ENCODE measurements at places on chromosomes 4 and X. TPM values are rescaled to one million over a fixed set of nuclear protein-coding genes. Genes with fewer than 3 reads are reported as not detected.

The MAGEA2 gene
- total RNA-seq, result not detected

The KLB gene
- total RNA-seq, result 0.15 TPM

The CCDC158 gene
- total RNA-seq, result 0.20 TPM

The FREM3 gene
- 0.04 TPM for total RNA-seq

The TMEM271 gene
- not detected for total RNA-seq

The MAGEB4 gene
- total RNA-seq, result not detected

The TMEM156 gene
- total RNA-seq, result 0.13 TPM

- no peak overlapping the region for H3K4me3 ChIP-seq
- no peaks in the 10 kb centered on the region for H3K27me3 ChIP-seq
- no peak overlapping the region for H3K27ac ChIP-seq
- H3K36me3 ChIP-seq, result no peaks in the 10 kb centered on the region
- DNase-seq, result no peak
Observed at GRCh38 chrX:113741744-113742143, 842.1 kb upstream of the HTR2C start.

DNA sequence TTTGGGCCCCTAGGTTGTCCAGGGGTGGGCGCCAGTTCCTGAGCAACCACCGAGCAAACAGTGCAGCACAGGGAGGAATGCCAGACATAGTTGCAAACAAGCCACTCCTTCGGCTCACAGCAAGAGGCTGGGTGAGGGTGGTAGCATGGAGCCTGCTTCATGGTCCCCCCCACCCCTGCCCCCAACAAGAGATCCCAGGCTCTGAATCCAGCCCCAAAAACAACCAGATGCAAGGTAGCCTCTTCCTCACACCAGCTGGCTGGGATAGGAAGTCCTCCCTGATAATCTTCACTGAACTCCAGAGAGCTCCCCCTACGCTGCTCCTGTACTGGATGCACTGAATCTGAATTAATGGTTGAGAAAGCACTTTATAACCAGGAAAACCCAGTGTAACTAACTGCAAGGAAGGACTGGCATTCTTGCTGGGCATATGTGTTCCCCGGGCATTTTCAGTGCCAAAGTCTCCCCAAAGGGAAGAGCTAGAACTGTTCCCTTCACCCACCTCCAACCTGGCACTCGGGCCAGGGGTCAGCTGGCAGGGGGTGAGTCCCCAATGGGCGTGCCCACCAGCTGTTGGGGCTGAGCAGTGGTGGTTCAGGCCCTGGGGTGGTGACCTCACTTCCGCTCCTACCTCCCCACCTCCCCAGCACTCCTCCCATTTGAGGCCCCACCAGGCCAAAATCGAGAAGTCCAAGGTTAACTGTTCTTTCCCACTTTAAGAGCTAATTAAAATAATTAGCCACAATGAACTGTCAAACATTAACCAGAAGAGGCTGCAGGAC is 1.5 kb downstream of the ELF4 start:
- peaks cover 8% of the 10 kb centered on the region for H3K4me1 ChIP-seq
- no peaks in the 10 kb centered on the region for H3K27me3 ChIP-seq
- no peak for DNase-seq
- H3K27ac ChIP-seq, result peak overlapping the region; percentile 70

GRCh38 chr4:156499684-156500083 is 471.9 kb downstream of the PDGFC start:
- no peaks in the 10 kb centered on the region for H3K36me3 ChIP-seq
- no peak for DNase-seq
- H3K27ac ChIP-seq, result no peak overlapping the region
- H3K27me3 ChIP-seq, result no peaks in the 10 kb centered on the region

GRCh38 chrX:57367649-57368048 is 81.1 kb downstream of the FAAH2 start:
- no peaks in the 10 kb centered on the region for H3K36me3 ChIP-seq
- H3K4me1 ChIP-seq, result no peaks in the 10 kb centered on the region
- no peak for DNase-seq

DNA sequence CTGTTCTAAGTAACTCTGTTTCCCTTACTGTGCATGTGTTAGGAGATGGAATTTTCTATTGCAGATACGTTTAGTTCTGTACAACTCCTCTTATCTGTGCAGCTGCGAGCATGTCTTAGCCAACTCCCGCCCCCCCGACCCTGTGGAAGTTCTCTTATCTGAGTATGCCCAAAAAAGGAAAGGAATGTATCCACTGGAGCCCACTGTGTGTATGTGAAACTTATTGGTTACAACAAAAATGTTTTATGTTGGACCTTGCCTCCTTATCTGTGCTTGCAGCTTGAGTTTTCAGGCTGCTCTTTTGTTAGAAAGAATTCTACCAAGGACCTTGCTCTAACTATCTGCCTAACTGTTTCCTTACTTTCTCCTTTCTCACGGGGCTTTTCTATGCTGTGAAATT is 24.2 kb upstream of the DCAF8L2 start:
- DNase-seq, result peak; percentile 4
- no peaks in the 10 kb centered on the region for H3K27me3 ChIP-seq
- H3K36me3 ChIP-seq, result no peaks in the 10 kb centered on the region
- no peak overlapping the region for H3K4me3 ChIP-seq
- H3K4me1 ChIP-seq, result no peaks in the 10 kb centered on the region

DNA sequence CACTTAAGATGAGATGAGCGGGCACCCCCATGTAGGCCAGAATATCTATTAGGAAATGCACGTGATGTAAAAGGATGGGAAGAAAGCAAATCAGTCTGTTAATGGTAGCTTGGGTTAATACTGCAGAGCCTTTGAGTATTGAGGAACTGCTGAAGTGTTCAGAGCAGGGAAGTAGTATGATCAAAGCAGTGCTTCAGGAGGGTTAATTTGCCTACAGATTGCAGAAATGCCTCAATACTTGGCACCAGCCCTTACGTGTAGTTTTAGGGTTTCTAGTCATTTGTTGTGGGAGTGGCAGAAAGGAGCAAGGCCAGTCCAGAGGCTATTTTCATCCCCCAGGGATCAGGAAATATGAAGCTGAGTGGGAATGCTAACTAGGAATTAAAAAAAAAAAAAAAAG is 19.7 kb downstream of the ZFX start:
- H3K27ac ChIP-seq, result no peak overlapping the region
- no peak overlapping the region for H3K4me3 ChIP-seq
- H3K27me3 ChIP-seq, result no peaks in the 10 kb centered on the region
- peaks cover 82% of the 10 kb centered on the region for H3K4me1 ChIP-seq
- no peak for DNase-seq

- H3K27ac ChIP-seq, result no peak overlapping the region
- no peaks in the 10 kb centered on the region for H3K4me1 ChIP-seq
- H3K27me3 ChIP-seq, result no peaks in the 10 kb centered on the region
- DNase-seq, result no peak
- no peak overlapping the region for H3K4me3 ChIP-seq
Observed at GRCh38 chrX:133417364-133417763, 2.1 kb upstream of the GPC4 start.

GRCh38 chr4:159358226-159358625 is 255.3 kb downstream of the RAPGEF2 start:
- H3K4me1 ChIP-seq, result peaks cover 36% of the 10 kb centered on the region
- DNase-seq, result no peak
- no peaks in the 10 kb centered on the region for H3K27me3 ChIP-seq
- H3K4me3 ChIP-seq, result no peak overlapping the region
- peaks cover 99% of the 10 kb centered on the region for H3K36me3 ChIP-seq
- H3K27ac ChIP-seq, result no peak overlapping the region

GRCh38 chrX:72094894-72095293 is 36.8 kb downstream of the RTL5 start:
- no peaks in the 10 kb centered on the region for H3K27me3 ChIP-seq
- no peaks in the 10 kb centered on the region for H3K36me3 ChIP-seq
- peak; percentile 40 for DNase-seq

- H3K4me3 ChIP-seq, result no peak overlapping the region
- no peaks in the 10 kb centered on the region for H3K27me3 ChIP-seq
- H3K36me3 ChIP-seq, result peaks cover 30% of the 10 kb centered on the region
- peaks cover 14% of the 10 kb centered on the region for H3K4me1 ChIP-seq
Observed at GRCh38 chrX:53656845-53657244, 29.7 kb downstream of the HUWE1 start.

GRCh38 chrX:115018944-115019343 is 1.5 kb upstream of the IL13RA2 start:
- H3K36me3 ChIP-seq, result no peaks in the 10 kb centered on the region
- H3K27me3 ChIP-seq, result no peaks in the 10 kb centered on the region
- H3K4me1 ChIP-seq, result no peaks in the 10 kb centered on the region

DNA sequence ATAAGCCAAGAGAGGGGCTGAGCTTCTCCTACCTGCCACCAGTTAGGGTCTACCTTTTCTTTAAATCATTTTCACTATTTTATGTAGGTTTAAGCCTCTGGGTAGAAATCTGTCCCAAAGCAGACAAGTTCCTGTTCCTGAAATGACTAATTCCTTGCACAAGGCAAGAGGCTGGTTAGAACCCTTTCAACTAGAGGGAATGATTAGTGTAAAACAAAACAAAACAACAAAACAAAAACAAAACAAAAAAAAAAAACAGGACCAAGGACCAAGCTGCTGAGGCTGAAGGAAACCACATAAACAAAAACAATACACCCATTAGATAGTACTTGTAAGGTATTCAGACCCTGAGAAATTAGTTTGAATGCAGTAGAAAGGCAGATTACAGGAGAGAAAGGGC is 62.7 kb downstream of the MAML3 start:
- no peak overlapping the region for H3K27ac ChIP-seq
- H3K4me3 ChIP-seq, result no peak overlapping the region
- no peaks in the 10 kb centered on the region for H3K27me3 ChIP-seq
- no peak for DNase-seq

- no peak overlapping the region for H3K4me3 ChIP-seq
- no peaks in the 10 kb centered on the region for H3K27me3 ChIP-seq
- peaks cover 47% of the 10 kb centered on the region for H3K4me1 ChIP-seq
- H3K36me3 ChIP-seq, result no peaks in the 10 kb centered on the region
- DNase-seq, result no peak
Observed at GRCh38 chr4:7255996-7256395, 63.7 kb downstream of the SORCS2 start.

DNA sequence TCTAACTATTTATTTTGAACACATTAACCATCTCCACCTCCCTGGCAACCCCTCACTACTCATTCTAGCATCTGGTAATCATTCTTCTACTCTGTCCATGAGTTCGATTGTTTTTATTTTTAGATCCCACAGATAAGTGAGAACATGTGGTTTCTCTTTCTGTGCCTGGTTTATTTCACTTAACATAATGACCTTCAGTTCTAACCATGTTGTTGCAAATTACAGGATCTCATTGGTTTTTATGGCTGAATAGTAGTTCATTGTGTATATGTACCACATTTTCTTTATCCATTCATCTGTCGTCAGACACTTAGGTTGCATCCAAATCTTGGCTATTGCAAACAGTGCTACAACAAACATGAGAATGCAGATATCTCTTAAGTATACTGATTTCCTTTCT is 33.4 kb upstream of the FAM47B start:
- H3K27ac ChIP-seq, result no peak overlapping the region
- no peaks in the 10 kb centered on the region for H3K4me1 ChIP-seq
- no peaks in the 10 kb centered on the region for H3K27me3 ChIP-seq
- DNase-seq, result no peak
- H3K4me3 ChIP-seq, result no peak overlapping the region
- no peaks in the 10 kb centered on the region for H3K36me3 ChIP-seq

DNA sequence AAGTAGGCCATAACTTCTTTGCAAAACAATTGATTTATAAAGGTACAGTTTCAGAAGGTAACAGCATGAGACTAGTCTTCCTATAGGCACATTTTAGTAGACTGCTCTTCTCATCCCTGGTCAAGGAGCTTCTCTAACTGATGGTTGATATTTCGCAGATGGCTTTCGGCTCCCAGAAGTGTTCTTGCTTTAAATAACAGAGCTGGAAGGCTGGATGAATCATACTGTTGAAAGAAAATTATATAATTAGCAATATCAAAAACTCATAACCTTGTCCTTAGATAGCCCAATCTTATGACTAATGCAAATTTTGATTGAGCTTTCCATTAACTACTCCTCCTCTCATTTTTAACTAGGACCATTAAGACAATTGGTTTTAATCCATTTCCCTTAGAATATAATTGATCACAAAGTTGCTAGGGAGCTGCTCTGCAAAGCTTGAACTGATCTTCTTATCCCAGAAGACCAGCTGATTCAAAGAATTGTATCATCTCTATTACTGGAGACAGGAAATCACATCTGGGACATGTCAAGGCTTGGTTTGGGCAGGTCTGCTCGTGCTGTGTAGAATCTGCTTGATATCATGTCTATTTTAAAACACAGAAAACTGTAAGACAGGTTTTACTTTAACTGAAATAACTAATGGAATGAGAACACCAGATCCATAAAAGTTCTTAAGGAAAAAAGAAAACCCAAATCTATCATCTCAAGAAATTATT is 38.6 kb downstream of the CENPU start:
- no peaks in the 10 kb centered on the region for H3K27me3 ChIP-seq
- peak overlapping the region; percentile 65 for H3K27ac ChIP-seq
- DNase-seq, result no peak
- H3K36me3 ChIP-seq, result peaks cover 48% of the 10 kb centered on the region
- H3K4me3 ChIP-seq, result no peak overlapping the region
- peaks cover 6% of the 10 kb centered on the region for H3K4me1 ChIP-seq

GRCh38 chr4:122716825-122717448 is 15.6 kb upstream of the BBS12 start:
- no peaks in the 10 kb centered on the region for H3K4me1 ChIP-seq
- H3K27ac ChIP-seq, result no peak overlapping the region
- peak; percentile 64 for DNase-seq
- H3K4me3 ChIP-seq, result no peak overlapping the region
- no peaks in the 10 kb centered on the region for H3K36me3 ChIP-seq

GRCh38 chr4:138190452-138190858 is 51.7 kb downstream of the SLC7A11 start:
- no peak for DNase-seq
- no peaks in the 10 kb centered on the region for H3K36me3 ChIP-seq
- no peaks in the 10 kb centered on the region for H3K27me3 ChIP-seq

DNA sequence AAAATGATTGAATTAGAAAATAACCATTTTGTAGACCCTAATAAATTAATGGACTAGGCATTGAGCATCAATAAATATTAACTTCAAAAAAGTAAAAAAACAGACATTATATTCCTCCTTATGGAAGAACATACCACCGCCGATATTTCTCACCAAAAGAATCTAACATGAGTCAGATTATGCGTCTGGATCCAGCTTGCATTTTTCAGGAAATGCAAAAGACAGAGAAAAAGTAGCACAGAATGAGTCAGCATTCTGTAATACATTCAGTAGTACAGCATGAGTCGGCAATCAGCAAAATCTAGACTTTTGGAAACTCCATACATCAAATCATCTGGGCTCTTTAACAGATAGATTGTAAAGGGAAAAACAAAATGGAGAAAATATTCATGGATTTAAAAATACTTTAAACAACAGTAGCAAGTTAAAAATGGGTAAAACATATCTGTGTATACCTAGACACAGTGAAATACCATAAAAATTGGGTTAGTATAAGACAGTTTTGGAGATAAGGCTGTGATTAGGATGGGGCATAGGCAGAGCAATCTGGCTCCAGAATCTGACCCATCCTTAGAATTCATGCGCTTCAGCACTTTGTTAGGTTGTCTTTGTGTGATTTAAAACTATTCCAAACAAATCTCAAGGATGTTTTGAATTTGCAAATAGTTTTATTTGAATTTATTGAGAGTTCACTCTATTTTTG is 633.0 kb upstream of the FAM241A start:
- H3K27me3 ChIP-seq, result no peaks in the 10 kb centered on the region
- H3K36me3 ChIP-seq, result no peaks in the 10 kb centered on the region
- no peaks in the 10 kb centered on the region for H3K4me1 ChIP-seq
- H3K27ac ChIP-seq, result no peak overlapping the region
- no peak for DNase-seq

Data from heart right ventricle (tissue), 16 donors.